Hematopoietic multipotent progenitor cell treated with erythropoietin and hydrocortisone succinate and interleukin-3 and kit ligand, for 4 days (in vitro differentiated cells): ENCODE measurements at places on chromosomes 5 and 9.

- DNase-seq: peak; percentile 15
These were observed 2.6 kb upstream of the FOXB2 start for GRCh38 chr9:77016526-77017504.

GRCh38 chr5:125180231-125180829 lies 433.9 kb upstream of the ZNF608 start:
- DNase-seq: peak; percentile 24

GRCh38 chr9:100216178-100216787 lies 117.2 kb downstream of the INVS start:
- peak; percentile 80 for DNase-seq

DNA sequence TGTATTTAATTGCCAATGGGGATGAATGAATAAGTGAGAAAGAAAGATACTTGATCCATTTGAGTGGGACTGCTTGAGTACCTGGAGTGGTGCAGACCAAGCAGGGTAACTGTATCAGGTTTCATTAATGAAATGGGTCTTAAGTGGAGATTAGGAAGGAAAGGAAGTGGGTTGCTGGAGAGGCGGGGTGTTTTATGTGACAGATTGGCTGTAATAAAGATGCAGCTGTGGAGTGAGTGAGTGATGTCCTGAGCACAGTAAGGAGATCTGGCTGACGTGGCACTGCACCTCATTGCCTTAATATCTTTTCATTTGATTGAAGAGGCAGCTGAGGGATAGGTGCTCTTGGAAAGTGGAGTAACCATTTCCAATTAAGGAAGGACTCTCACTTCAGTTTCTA lies 161.0 kb upstream of the CCDC152 start:
- no peak for DNase-seq

GRCh38 chr9:14749741-14750211 lies 27.2 kb upstream of the CER1 start:
- no peak for DNase-seq

DNA sequence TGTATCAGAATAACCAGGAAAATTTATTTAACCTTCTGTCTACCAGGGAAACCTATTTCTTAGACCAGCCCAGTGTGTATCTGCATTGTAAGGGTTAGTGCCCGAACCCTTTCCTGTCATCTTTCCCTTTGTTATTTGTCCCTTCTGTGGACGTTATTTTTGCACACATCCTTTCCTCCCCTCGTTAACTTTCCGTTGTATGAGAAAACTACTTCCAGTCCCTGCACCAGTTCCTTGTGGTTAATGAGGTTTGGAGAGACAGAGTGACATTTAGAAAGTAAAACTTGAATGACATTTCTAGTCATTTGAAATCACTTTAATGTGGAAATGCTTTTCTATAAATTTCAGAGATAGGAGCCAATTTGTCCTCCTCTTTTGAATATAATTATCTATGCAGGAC lies 4.3 kb upstream of the IFNB1 start:
- peak; percentile 84 for DNase-seq

DNA sequence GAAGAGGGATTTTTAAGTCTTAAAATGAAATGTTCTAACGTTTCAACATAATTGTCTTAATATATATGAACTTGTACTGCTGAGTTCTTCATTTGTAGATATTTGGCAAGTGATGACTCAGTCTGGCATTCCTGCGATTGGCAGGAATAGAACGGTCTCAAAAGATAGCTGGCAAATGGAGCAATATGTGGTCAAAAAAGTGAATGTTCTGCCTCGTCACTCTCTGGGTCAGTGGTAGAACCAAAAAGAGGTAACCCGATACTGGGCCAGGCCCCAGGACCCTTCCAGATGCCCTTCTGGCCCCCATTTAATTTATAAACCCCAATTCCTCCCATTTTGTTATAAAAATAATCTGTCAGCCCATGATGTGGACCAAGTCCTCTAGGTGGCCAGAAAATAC lies 39.2 kb downstream of the ZNF366 start:
- peak; percentile 35 for DNase-seq

- DNase-seq: peak; percentile 70
These were observed 65.0 kb downstream of the C9orf152 start for GRCh38 chr9:110142868-110143481.

- DNase-seq: no peak
These were observed 105.5 kb downstream of the TLR4 start for GRCh38 chr9:117809751-117810150.

DNA sequence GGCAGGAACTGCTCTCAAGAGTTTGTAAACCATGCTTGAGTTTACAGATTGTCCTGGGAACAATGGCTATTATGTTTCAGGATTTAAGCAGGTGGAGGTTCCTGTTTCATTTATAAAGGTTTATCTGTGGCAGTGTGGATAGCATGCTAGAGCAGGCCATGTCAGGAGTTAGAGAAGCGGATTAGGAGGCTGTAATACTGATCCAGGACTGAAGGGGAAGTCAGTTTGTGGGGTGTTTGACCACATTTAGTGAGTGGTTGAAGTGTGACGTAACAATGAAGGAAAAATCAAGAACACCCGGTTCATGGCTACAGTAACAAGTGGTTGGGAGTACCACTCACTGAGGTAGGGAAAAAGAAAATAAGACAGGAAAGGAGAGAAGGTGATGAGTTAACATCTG lies 299.0 kb downstream of the TLR4 start:
- no peak for DNase-seq

DNA sequence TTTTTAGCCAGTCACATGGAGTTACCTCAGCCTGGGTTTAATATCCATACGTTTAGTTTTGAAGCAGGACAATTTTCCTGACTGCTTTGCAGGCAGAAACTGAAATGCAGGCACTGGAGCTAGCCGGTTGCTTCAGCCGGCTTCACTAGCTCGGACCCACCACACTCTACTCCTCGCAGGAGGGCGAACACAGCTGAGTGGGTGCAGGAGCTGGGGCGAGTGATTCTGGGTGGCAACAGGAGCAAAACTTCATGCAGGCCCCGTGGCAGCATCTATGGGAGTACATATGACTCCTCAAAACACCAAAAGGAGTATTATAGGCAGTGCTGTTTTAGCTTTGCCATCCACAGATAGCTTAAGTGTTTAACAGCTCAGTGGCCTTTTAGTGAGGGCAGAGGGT lies 1211.8 kb upstream of the NUDT12 start:
- DNase-seq: no peak

GRCh38 chr9:75914883-75915452 lies 24.5 kb downstream of the PCSK5 start:
- DNase-seq: no peak

GRCh38 chr5:151408591-151409230 lies 38.7 kb upstream of the SLC36A1 start:
- no peak for DNase-seq

DNA sequence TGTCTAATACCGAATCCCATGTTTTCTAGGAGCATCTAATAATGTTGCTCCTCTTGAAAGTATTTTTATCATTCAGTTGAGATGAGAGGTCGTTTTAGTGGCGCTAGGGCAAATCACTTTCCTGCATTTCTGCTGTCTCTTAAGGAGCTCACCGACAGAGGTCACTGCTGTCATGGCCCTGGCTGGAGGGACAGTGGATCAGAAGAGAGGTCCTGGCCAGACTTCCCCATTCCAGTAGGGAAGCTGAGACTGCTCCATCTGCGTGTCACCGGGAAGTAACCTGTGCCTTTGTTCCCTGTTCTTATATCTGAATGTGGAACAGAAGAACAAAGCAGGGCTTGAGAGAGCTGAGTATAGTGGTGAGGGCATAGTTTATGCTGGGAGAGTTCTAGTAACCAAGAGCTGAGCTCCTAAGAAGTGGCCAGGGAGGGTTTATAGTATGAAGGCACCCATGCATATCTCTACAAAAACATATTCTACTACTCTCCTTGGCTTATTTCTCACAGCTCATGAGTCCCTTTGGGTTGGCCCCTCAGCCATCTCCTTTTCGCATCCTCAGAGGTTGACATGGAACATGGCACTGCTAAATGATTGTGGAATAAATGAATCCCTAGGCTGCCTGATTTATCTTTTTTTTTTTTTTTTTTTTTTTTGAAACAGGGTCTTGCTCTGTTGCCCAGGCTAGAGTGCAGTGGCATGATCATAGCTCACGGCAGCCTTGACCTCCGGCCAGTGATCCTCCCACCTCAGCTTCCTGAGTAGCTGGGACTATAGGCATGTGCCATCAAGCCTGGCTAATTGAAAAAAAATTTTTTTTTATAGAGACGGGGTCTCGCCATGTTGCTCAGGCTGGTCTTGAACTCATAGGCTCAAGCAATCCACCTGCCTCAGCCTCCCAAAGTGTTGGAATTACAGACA lies 27.2 kb downstream of the ATP6V0E1 start:
- no peak for DNase-seq

DNA sequence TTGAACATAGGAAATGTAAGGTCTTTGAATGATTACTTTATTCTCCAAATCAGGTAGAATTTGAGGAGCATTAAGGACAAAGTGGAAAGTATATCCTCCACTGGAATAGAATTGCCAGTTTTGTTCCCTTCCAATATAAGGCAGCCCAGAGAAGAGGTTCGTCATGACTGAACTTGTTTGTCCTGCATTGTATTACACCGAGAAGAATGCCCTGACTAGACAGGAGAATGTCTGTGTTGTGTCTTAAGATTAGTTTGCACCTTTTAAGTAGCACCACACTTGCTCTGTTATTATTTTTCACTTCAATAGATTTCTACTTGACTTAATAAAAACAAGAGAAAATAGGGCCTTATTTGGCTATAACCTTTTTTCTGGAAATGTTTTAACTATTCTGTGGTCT lies 586.2 kb upstream of the PTGER4 start:
- no peak for DNase-seq

- DNase-seq: no peak
These were observed 185.9 kb downstream of the KIAA0825 start for GRCh38 chr5:94432499-94432898.

DNA sequence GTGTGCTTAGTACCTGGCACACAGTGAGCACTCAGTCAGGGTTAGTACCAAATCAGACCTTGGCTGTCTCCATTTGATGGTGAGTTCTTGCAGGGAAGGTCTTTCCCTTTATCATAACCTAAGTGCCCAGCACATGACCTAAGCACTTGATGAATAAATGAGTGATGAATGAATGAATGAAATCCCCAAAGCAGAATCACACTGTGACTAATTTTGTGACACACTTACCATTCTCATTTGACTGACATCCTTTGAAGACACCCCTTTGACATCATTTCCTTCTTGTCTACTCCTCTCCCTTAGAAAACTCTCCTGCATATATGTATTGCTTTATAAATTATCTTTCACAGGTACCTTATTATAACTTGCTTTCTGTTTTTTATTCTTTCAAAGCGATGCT lies 130.2 kb upstream of the ELL2 start:
- DNase-seq: no peak

- DNase-seq: peak; percentile 7
These were observed 281.0 kb upstream of the TNC start for GRCh38 chr9:115398996-115399395.

DNA sequence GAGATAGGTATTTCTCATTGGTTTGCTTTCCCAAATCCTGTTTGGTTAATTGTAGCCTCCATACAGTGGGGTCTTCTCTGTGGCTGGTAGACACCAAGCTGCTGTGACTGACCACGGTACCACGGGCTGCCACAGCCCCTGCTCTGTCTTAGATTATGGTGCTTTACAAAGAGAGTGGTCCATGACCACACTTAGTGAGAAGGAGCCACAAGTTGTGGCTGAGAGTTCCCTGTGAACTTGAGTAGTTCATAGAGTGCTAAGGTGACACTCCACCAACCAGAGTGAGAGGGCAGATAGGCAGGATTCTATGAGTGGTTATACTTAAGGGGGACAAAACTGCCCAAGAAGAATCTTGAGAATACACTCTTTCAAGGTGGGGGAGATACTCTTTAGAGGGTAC lies 25.8 kb upstream of the ZBTB34 start:
- no peak for DNase-seq

DNA sequence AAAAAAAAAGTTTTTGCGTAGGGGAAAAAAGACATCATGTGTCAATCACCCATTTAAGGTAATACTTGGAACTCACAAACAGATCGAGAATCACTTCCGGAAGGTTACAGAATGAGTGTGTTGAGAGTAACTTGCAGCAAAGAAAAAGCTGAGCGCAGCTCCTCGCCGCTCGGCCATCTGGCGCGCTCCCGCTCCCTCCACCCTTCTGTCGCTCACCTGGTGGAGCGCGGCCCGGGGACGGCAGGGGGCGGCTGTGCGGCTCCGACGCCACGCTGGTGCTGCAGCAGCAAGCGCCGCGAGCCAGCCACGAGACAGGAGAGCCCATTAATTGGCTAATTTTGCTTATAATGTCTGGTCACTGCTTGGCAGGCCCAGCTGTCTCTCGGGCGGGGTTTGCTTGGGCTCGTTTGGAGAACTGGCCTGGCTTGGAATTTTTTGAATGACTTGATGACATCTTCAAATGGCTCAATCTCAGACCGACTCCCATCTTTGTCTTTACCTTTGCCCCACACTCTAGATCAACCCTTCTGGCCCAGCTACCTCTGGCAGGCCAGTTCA lies 601.8 kb downstream of the CCDC171 start:
- peak; percentile 49 for DNase-seq

- peak; percentile 9 for DNase-seq
These were observed 191.9 kb upstream of the SEMA6A start for GRCh38 chr5:116766470-116766947.

- DNase-seq: peak; percentile 75
These were observed 25.2 kb downstream of the CYFIP2 start for GRCh38 chr5:157290981-157291711.

- peak; percentile 63 for DNase-seq
These were observed 13.2 kb downstream of the CMYA5 start for GRCh38 chr5:79702606-79703380.

GRCh38 chr9:98575379-98576346 lies 133.1 kb downstream of the GABBR2 start:
- peak; percentile 89 for DNase-seq

DNA sequence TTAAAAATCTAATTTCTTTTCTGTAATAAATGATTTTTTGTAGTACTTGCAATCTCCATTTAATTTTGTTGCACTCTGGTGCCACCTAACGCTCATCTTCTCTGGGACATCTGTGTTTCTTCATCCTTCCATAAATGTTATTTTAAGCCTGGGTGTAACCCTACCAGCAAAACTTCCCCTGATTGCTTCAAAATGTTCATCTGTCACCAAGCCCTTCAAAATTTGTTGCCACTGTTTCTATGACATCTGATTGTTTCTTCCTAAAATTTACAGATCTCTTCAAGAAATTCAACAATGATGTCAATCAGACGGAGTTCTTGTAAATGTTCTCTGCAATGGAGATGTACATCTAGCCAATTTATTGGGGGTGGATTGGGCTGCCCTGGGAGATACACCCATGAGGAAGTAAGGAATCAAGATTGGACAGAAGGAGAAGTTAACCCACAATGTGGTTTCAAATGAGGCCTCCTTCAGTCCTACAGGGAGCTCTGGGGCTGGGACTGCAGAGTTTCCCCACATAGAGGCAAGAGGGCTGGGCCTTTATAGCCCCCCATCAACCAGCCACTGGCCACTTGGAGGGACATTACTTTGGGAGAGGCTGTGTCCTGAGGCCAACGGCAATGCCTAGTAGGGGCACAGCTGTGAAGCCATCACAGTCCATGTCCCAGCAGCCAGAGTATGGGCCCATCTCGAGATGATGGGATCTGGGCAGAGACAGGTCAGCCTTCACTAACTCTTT lies 23.3 kb downstream of the MCTP1 start:
- DNase-seq: peak; percentile 83

DNA sequence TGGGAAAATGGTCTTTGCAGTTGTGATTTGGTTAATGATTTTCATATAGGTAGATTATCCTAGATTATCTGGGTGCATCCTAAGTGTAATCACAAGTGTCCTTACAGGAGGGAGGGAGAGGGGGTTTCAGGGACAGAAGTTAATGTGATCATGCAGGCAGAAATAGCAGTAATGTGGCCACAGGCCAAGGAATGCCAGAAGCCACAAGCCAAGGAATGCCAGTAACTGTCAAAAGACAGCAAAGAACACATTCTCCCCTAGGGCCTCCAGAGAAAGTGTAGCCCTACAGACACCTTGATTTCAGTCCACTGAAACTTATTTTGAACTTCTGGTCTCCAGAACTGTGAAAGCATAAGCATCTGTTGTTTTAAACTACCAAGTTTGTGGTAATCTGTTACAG lies 2074.5 kb downstream of the MAT2B start:
- DNase-seq: no peak
